ENCODE measurements at places on chromosomes 6 and 20.

GRCh38 chr6:163536770-163537169 is 122.3 kb downstream of the QKI start:
- no peak for DNase-seq

GRCh38 chr6:32082935-32083334 is 26.2 kb downstream of the TNXB start:
- DNase-seq = no peak

- DNase-seq = no peak
Measured at GRCh38 chr20:41018153-41018552, 10.5 kb upstream of the TOP1 start.

- no peak for DNase-seq
Measured at GRCh38 chr20:56839786-56840185, 210.7 kb downstream of the TFAP2C start.

GRCh38 chr6:109330263-109330662 is 52.0 kb downstream of the CD164 start:
- no peak for DNase-seq

- DNase-seq = no peak
Measured at GRCh38 chr6:148830614-148831013, 83.8 kb downstream of the UST start.

DNA sequence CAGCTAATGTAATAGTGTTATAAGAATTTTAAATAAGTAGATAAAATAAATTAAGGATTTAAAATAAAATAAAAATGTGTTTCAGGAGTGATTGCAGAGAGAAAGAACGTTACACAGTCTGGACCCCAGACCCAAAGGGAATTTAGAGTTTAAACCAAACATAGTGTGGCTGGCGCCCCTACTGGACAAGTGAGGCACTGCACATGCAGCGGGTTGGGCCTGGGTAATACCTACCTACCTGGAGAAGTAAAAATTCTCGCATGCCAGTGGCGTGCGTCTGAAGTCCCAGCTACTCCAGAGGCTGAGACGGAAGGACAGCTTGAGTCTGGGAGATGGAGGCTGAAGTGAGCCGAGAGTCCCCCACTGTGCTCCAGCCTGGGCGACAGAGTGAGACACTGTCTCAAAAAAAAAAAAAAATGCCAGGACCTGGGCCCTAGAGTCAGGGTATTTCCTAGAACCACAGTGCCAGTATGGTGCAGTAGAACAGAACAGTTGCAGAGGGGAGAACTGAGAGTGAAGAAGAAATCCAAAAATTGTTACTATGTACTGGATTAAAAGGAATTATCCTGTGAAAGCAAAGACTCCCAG is 71.4 kb upstream of the TCF21 start:
- peak; percentile 19 for DNase-seq

GRCh38 chr6:118200160-118200559 is 293.1 kb downstream of the SLC35F1 start:
- DNase-seq = no peak

DNA sequence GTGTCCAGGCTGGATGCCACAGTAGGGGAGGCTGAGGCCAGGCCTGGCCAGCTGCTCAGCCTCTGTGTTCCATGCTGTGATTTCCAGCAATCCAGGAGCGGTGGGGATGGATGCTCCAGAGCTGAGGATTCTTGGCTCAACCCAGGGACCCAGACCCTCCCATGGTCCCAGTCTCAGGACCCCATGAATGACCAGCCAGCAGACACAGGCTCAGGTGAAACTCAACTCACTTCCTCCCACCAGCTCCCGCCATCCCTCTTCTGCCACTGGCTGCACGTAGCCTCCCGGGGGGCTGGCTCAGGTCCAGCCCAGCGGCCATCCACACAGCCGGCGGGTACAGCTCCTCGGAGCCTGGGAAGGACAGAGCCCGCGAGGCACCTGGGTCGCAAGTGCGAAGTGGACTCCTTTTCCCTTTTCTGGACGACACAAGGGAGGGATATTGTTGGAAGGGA is 54.5 kb upstream of the DACT2 start:
- DNase-seq = no peak

GRCh38 chr6:1701668-1702353 is 92.1 kb downstream of the FOXC1 start:
- no peak for DNase-seq

- DNase-seq = no peak
Measured at GRCh38 chr20:52637201-52637600, 335.0 kb upstream of the TSHZ2 start.

GRCh38 chr20:9440892-9441291 is 73.5 kb upstream of the LAMP5 start:
- no peak for DNase-seq

- DNase-seq = no peak
Measured at GRCh38 chr6:139868576-139868975, 494.1 kb upstream of the CITED2 start.

GRCh38 chr20:62902926-62903615 is 23.2 kb downstream of the DIDO1 start:
- DNase-seq = no peak

DNA sequence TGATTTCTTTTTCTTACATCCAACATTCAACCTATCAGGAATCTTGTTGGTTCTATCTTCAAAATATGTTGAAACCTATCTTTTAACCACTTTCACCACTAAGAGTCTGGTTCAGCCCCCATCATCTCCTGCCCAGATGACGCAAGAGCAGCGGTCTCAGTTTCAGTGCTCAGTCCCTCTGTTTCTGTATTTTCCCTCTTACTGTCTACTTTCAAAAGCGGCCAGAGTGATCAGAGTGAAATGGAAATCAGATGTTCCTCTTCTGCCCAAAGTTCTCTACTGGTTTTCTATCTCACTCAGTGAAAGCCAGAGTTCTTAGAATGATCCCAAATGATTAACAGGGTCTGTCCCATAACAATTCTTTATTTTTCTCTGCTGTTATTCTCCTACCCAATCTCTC is 147.9 kb upstream of the PDE7B start:
- DNase-seq = no peak

DNA sequence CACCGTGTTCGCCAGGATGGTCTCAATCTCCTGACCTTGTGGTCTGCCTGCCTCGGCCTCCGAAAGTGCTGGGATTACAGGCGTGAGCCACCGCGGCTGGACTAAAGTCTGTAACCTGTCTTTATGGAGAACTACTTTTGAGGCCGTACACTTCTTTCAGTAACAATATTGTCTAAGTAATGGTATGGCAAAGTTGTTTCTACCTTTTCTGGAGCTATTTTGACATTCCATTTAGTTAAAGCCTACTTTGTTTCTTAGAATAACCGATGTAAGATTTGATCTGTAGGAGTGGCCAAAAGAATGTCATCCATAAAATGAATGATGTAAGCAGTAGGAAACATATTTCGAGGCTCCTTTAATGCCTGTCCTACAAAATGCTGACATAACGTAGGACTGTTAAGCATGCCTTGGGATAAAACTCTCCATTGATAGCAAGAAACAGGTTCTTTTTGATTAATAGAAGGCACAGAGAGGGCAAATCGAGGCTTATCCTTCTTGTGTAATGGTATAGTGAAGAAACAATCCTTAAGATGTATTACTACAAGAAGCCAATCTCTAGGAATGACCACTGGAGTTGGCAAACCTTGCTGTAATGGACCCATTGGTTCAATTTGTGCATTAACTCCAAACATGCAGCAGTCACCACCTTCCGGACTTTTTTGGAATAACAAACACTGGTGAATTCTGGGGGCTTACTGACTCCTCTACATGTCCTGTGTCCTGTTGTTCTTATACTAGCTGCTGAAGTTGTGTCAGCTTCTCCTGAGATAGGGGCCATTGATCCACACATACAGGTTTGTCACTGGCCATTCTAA is 35.9 kb downstream of the HLA-DRA start:
- no peak for DNase-seq

GRCh38 chr6:15516378-15516777 is 146.4 kb downstream of the DTNBP1 start:
- no peak for DNase-seq

- DNase-seq = no peak
Measured at GRCh38 chr6:122833021-122833491, 44.0 kb downstream of the SMPDL3A start.

DNA sequence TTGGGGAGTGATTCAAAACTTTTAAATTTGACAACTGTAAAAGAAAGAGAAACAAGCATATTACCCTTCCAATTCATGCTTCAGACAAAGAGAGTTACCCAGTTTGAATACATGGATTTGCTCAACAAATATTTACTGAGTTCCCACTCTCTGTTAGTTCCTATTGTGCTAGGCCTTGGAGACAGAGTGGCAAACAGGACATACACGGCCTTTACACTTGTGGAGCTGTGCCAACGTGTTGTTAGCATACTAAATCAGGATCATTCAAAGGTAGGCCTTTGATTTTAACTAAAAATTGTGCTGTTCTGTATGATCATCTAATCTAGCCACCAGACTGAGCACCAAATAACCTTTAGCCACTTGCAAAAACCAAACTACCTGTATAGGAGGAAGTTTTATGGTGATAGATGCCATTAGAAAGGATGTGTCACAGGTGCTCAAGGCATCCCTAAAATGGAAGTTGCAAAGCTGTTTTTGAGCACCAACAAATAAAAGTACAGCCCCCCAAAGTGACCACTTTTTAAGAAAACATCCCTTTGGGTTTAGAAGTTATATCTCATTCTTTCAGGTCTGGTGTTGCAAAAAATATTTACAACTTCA is 84.5 kb downstream of the CHD6 start:
- no peak for DNase-seq

GRCh38 chr6:39752835-39753724 is 27.9 kb upstream of the KIF6 start:
- DNase-seq = no peak

- no peak for DNase-seq
Measured at GRCh38 chr6:127381384-127381783, 38.0 kb upstream of the ECHDC1 start.

DNA sequence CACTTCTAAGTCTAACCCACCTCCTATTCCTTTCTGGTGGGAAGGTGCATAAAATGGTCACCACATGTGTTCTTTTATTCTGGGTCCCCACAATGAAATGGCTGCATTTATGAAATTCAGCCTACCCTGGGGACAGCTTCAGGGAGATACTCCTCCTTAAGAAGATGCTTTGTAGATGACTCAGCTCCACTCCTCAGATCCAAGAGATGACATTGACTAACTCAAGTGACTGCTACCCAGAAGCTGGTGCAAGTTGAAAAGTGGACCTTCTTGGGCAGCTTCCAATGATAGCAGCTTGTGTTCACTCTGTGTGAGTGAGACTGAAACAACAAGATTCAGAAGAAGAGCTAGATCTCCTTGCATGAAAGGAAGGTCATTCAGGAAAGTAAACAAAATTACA is 113.4 kb downstream of the SCP2D1 start:
- DNase-seq = no peak

DNA sequence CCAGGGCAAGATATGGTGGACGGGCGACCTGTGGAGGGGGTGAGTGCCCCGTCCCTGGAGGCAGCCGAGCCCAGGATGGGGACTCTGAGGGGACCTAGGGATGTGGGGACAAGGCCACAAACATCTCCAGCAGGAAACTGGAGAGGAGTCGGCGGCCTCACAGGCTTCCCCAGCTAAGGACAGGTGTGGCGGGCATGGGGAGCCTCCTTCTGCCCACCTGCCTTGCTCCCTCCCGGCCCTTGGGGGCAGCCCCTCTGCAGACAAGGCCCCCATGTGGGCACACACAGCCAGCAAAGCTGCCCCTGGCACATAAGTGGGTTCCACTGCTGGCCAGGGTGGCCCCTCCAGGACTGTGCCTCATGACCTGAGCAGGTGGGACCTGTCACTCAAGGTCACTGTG is 4.6 kb downstream of the CHRNA4 start:
- no peak for DNase-seq

DNA sequence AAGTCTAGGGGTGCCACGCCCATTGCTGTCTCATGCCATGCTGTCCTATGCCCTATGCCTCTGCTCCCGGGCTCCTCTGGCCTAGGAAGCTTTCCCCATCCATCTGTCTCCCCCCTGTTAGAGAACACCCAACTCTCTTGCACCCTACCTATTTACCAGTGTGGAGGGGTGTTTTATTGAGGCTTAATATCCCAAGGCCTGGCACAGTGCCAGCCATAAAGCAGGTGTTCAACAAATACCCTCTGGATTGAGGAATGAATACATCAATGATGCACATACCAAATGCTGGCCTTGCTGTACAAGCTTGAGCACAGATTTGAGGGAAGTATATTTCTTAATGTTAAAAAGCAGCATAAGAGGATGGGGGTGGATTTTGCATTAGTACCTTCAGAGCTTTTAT is 38.3 kb downstream of the METTL24 start:
- no peak for DNase-seq

- no peak for DNase-seq
Measured at GRCh38 chr6:132614554-132614953, 9.5 kb downstream of the TAAR2 start.

All from SK-N-DZ (cell line).